Effector memory CD8-positive, alpha-beta T cell (primary cell): ENCODE measurements at places on chromosomes 5 and 9.

GRCh38 chr5:103354446-103354845, 95.9 kb downstream of the MACIR start:
- no peak for DNase-seq

GRCh38 chr5:82259172-82259800, 18.9 kb downstream of the RPS23 start:
- no peak for DNase-seq

DNA sequence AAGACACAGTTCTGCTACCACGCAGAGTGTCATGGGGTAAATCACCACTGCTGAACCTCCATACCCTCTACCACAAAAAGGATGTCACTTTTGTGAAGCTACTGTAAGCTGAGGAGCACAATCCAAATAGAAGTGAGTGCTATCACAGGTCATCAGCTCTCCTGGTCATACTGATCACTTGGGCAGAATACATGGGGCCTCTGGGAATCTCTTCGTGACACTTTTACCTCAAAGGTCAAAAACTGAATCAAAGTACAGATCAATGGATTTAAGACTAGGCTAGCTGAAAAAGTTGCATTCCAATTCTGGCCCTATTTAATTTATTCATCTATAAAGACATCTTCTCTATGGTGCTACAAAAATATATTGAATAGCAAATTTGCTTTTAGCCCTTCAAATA, 115.5 kb downstream of the MPDZ start:
- no peak for DNase-seq

GRCh38 chr5:160506006-160507004, 84.7 kb downstream of the PTTG1 start:
- peak; percentile 76 for DNase-seq

DNA sequence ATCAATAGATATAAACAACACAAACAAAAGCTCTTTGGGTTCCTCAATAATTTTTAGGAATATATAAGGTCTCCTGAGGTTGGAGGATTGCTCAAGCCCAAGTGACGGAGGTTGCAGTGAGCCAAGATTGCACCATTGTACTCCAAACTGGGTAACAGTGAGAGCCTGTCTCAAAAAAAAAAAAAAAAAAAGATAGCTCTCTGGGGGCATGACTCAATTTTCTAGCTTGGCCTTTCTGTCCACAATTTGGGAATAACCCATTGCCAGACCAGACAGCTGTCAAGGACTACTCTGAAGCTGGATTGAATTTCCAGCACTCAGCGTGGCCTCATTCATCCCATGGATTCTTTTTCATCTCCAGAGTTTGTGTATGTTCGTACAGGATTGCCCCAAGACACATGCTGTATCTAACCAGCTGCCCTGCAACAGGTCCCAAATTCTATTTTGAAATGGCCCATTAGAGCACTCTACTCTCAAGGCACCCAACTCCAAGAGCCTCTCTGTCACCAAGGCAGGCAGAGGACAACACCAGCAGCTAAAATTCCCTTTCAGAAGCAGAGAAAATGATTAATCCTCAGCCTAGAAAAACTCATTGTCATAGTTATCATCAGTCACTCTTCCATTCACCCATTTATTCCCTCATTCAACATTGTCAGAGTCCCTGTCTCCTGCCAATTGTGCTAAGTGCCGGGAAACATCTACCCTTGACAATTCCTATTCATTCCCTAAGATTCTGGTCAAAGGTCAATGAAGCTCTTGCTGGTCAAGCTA, 8.7 kb downstream of the FAM193B start:
- DNase-seq: no peak

GRCh38 chr5:73862796-73863195, 236.8 kb downstream of the ARHGEF28 start:
- DNase-seq: no peak

DNA sequence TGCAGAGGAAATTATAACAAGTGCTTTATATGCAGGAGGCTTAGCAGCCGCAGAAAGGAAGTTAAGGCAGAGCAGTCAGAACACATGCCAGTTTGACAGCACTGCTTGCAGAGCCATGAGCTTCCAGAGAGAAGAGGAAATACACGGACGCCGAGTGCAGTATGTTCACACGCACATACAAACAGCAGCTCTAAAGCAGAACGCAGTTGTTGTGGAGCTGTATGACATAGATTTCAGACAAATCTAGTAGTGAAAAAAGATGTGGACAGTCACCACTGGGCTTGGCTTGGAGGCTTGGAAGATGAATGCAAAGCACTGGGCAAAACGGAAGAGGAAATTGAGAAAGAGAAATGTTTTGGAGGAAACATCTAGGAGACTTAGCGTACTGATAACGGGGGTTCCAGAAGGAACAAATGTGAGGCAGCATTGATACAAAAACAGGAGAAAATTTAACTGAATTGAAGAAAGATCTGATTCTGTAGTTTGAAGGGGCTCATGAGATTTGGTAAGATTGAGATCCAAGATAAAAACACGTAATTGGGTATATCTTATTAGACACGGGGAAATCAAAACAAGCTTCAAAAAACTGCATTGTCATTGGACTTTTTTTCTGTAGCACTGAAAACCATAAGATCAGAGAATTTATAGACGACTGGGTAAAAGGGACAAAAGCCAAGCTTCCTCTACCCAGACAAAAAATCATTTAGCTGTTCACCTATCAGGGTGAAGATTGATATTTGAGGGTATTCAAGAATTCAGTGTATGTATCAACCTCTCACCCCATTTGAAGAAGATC, 19.6 kb upstream of the ROPN1L start:
- no peak for DNase-seq

DNA sequence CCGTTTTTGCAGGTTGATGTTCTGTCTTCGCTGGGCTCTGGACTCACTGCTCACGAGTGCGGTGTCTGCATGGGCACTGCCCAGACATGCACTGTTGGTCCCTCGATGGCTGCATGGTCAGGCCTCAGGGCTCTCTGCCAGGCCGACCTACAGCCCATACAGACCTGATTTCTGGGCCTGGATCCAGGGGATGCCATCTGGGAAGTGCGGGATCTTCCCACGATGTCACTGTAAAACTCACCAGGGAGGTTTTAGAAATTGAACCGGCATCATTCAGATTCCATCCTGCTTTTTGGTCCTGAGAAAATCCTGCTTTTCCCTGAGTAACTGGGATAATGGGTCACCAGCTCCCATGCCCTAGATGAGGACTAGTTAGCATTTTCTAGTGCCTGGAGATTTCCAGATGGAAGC, 9.1 kb downstream of the S1PR3 start:
- DNase-seq: no peak

DNA sequence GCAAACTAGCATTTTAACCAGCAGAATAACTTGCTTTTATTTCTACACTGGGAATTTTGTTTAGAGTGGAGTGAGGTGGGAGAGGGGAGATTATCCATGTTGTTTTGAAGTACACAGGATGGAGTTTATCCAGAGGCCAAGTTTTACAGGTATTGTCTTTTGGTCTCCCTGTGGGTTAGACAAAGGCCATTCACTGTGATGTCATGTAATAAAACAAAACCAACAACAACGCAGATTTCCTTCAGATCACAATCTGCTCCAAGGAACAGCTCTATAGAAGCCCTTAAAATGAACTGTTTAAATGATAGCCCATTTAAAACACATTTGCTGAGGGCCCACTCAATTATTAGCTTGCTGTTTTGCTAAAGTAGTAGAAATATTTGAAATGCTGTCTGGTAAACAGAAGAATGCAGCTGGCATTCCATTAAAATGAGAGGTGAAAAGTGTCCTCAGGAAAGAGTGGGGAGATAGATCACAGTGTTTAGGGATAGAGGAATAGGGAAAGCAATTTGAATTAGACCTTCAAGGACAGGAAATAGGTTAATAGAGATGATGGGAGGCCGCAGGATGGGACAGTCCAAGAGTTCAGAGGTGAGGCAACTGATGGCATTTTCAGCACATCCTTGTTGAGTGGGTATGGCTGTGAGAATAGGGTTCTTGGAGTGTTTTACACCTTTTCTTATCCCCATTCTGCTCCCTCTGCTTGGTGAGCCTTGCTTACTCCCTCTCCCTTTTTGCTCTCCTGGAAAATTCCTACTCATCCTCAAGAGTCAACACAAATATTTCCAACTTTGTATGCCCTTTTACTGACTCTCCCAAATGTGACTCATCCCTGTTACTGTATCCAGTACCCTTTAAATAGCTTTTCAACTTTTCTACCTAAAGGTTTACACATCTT, 140.1 kb upstream of the NR3C1 start:
- DNase-seq: no peak

GRCh38 chr9:110383491-110383890, 45.8 kb upstream of the TXNDC8 start:
- DNase-seq: no peak

- no peak for DNase-seq
Observed at GRCh38 chr5:95059636-95060035, 225.3 kb downstream of the MCTP1 start.

- no peak for DNase-seq
Observed at GRCh38 chr9:13411791-13412190, 132.3 kb upstream of the MPDZ start.

DNA sequence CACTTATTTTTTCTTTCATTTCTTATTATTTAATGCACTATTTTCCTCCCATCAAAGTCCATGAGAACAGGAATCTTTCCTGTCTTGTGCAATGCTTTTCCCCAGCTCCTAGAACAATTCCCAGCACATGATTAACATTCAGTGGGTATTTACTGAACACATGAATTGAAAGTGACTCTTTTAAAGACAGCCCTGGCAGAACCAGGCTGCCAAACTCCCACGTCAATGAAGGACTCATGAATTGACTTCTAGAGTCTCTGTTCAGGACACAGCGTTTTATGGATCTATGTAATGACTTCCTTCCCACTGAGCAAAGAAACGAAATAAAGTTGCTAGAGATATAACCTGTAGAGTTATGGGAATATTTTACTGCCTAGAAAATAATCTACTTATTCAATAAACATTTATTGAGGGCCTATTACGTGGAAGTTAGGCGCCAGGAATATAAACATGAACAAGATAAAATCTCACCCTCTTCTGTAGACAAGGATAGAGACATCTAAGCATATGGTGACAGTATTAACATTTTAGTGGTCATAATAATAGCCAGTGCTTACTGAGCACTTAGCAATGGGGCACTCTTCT, 485.9 kb upstream of the KLF4 start:
- no peak for DNase-seq

- no peak for DNase-seq
Observed at GRCh38 chr5:139955616-139956273, 87.4 kb downstream of the NRG2 start.

- no peak for DNase-seq
Observed at GRCh38 chr5:42791151-42791550, 20.5 kb downstream of the SELENOP start.
